ENCODE measurements at places on chromosomes 3 and 15.

- no peaks in the 10 kb centered on the region for H3K36me3 ChIP-seq
- no peaks in the 10 kb centered on the region for H3K4me1 ChIP-seq
- no peak overlapping the region for H3K27ac ChIP-seq
- H3K4me3 ChIP-seq = no peak overlapping the region
- DNase-seq = no peak
Measured at GRCh38 chr15:97153356-97153965, 807.0 kb upstream of the ARRDC4 start.

DNA sequence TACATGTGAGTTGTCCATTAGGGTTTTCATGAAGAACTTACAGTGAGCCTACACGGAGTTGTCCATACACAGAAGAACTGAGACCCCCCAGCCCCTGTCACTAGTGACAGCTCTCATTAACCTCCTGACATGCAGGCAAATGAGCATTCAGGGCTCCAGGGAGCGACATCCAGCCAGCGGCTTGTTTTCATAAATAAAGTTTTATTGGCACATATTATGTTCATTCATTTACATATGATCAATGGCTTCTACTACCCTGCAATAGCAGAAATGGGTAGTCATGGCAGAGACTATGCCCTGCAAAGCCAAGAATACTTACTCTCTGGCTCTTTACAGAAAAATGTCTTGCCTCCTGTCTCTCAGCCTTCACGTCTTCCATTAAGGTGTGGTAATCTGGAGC is 553.5 kb downstream of the EDEM1 start:
- H3K4me1 ChIP-seq = no peaks in the 10 kb centered on the region
- H3K27ac ChIP-seq = no peak overlapping the region
- H3K4me3 ChIP-seq = no peak overlapping the region
- no peaks in the 10 kb centered on the region for H3K36me3 ChIP-seq
- no peaks in the 10 kb centered on the region for H3K27me3 ChIP-seq
- no peak for DNase-seq

DNA sequence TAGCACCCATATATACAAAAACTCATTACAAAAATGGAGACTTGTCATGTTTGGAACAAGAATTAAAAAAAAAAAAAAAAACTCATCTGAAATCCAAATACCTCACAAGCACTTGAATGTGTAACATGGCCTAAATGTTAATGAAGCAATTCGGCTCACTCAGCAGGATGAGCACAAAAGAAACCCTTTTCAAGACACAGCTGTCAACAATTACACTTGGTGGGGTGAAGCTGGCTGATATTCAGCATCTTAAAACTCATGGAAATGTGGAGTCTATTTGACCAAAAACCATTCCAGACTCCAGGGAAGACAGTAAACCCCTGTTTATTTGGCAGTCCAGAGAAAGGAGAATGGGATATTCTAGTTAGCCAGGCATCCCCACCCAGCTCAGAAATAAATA is 205.4 kb upstream of the TSC22D2 start:
- H3K4me1 ChIP-seq = no peaks in the 10 kb centered on the region
- no peak for DNase-seq
- H3K27ac ChIP-seq = no peak overlapping the region
- H3K27me3 ChIP-seq = no peaks in the 10 kb centered on the region

DNA sequence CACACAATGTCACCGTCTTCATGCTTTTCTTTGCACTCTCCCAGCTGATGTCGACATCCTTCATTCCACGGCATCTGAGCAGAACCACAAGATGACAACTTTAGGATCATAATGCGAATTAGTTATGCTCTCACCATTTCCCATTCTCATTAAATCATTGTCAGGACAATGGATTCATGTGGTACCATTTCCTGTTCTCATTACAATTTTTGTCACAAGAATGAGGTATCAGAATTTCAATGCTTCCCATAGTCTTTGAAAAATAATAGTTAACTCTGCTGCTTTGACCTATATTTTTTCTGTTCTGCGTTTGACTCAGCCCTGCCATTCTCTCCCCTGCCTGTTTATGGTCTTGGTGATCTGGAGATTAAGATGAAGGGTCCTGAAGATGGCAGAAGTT is 175.7 kb upstream of the MDFIC2 start:
- H3K4me1 ChIP-seq = no peaks in the 10 kb centered on the region
- no peak overlapping the region for H3K27ac ChIP-seq
- H3K27me3 ChIP-seq = no peaks in the 10 kb centered on the region
- no peak for DNase-seq
- no peak overlapping the region for H3K4me3 ChIP-seq

GRCh38 chr15:60363087-60363549 is 34.7 kb downstream of the ANXA2 start:
- H3K36me3 ChIP-seq = peaks cover 9% of the 10 kb centered on the region
- H3K4me3 ChIP-seq = no peak overlapping the region
- H3K27me3 ChIP-seq = no peaks in the 10 kb centered on the region

All from body of pancreas (tissue), 4 donors.